Activated T-helper 1 cell treated with anti-CD3 and anti-CD28 coated beads, Interleukin-12 subunit alpha, Interleukin-12 subunit beta, Interleukin-2, Interleukin-4 antibody, amounts not matched to agents 30 ng/mL and 10 ng/mL and 1 ng/mL, durations not matched to agents 14 hours and 24 hours and 36 hours (primary cell): ENCODE measurements at places on chromosomes 1 and 21. TPM values are rescaled to one million over a fixed set of nuclear protein-coding genes. Genes with fewer than 3 reads are reported as not detected.

DNA sequence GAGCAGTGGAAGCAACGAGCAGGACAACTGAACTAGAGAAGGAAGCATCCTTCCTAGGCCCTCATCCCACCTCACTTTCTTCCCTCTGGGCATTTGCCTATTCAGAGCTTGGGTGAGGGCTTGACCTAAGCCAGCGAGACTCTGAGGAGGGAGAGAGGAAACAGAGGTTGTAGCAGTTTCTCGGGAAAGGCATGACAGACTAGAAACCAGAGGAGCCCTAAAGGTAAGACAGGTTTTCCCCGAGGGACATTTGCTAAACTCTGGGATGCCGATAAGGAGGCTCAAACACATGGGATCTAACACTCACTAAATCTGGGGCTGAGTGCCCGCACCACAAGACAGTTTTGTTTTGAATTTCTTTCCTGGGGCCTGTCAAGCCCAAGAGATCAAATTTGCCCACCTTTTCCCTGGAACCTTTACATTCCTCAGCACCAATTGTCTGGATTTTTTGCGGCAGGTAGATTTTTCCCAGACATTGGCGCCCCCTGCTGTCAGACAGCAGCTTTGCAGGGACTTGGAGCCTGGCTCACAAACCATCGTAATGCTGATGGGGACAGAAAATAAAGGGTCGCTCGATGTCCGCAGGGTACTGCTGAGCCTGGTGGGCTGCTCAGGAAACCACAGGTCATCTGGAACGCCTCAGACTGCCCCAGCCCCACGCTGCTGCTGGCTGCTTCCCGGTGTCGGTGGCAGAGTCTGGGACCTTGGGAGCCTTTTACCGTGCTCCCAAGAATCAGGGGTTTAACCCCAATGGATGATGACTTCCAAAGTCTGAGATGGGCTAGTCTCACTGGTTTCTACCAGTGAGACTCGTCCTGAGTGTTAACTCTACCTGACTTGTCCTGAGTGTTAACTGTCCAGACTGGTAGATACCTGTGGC, 23.4 kb upstream of the TSPAN2 start:
- H3K27me3 ChIP-seq = peaks cover 5% of the 10 kb centered on the region
- peak; percentile 20 for DNase-seq
- H3K36me3 ChIP-seq = no peaks in the 10 kb centered on the region
- H3K27ac ChIP-seq = no peak overlapping the region
- H3K4me3 ChIP-seq = no peak overlapping the region

DNA sequence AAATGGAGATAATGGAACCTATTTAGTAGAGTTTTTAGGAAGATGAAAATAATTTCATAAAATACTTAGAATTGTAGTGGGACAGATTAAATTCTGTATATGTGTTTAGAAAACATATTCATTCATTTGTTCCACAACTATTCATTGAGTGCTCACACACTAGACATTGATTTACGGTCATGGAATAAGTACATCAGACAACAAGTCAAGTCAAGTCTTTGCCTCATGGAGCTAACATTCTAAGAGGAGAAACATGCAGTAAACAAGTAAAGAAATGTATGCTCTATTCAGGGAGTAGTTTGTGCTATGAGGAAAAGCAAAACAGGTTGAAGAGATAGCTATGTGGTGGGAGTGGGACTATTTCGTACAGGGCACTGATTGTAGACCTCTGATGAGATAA, 9.0 kb downstream of the BTBD19 start:
- no peak for DNase-seq
- H3K27ac ChIP-seq = peak overlapping the region; percentile 76
- no peaks in the 10 kb centered on the region for H3K27me3 ChIP-seq
- peaks cover 31% of the 10 kb centered on the region for H3K36me3 ChIP-seq

DNA sequence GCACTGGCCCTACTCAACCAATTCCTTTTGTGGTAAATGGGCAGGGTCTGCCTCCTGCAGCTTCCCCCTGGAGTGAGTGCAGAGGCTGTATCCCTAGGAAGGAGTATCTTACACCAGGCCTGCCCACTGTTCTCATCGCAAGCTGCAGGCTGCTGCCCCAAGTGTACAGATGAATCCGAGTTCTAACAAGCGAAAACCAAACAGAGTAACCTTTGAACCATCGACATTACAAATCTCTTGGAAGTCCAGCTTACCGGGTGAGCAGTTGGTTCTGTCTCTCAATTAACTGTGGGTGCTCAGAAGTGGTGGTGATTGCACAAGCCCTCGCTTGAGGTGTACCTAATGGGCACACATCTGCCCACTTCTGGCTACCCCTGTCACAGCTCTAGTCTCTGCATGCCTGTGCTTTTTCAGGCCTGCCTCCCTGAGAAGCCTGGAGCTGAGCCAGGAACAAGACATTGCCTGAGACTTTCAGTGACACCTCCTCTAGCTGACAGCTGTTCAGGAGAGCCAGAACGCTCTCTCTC, 22.7 kb downstream of the INAVA start:
- H3K4me1 ChIP-seq = no peaks in the 10 kb centered on the region
- H3K4me3 ChIP-seq = no peak overlapping the region
- peaks cover 17% of the 10 kb centered on the region for H3K27me3 ChIP-seq
- no peak for DNase-seq
- H3K36me3 ChIP-seq = no peaks in the 10 kb centered on the region

GRCh38 chr1:28508435-28508754, 2.6 kb downstream of the RCC1 start:
- DNase-seq = no peak
- peaks cover 47% of the 10 kb centered on the region for H3K4me1 ChIP-seq
- peaks cover 7% of the 10 kb centered on the region for H3K27me3 ChIP-seq
- H3K4me3 ChIP-seq = peak overlapping the region; percentile 100
- H3K36me3 ChIP-seq = peaks cover 70% of the 10 kb centered on the region

GRCh38 chr1:51899022-51899421, 20.5 kb upstream of the NRDC start:
- DNase-seq = no peak
- no peaks in the 10 kb centered on the region for H3K36me3 ChIP-seq
- H3K27ac ChIP-seq = no peak overlapping the region
- peaks cover 22% of the 10 kb centered on the region for H3K27me3 ChIP-seq
- H3K4me3 ChIP-seq = no peak overlapping the region
- H3K4me1 ChIP-seq = no peaks in the 10 kb centered on the region

DNA sequence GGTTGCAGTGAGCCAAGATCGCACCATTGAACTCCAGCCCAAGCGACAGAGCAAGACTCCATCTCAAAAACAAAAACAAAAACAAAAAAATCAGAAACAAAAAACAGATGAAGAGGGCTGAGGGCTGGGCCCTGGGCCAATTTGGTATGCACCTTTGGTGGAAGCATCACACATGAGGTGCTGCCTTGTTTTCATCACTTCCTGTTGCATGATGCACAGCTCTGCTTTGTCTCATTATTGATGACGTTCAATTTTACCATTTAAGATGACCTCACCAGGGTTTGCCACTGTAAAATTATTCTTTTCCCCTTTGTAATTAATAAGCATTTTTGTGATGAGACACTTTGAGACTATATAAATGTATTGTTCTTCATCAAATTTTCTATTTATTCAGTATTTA, 9.8 kb upstream of the IFNAR2 start:
- no peak for DNase-seq
- no peak overlapping the region for H3K27ac ChIP-seq
- H3K27me3 ChIP-seq = peaks cover 12% of the 10 kb centered on the region

- no peaks in the 10 kb centered on the region for H3K36me3 ChIP-seq
- no peak overlapping the region for H3K27ac ChIP-seq
- H3K4me3 ChIP-seq = no peak overlapping the region
- DNase-seq = no peak
- no peaks in the 10 kb centered on the region for H3K4me1 ChIP-seq
These were observed 1131.4 kb downstream of the PLA2G4A start for GRCh38 chr1:187960125-187960638.

DNA sequence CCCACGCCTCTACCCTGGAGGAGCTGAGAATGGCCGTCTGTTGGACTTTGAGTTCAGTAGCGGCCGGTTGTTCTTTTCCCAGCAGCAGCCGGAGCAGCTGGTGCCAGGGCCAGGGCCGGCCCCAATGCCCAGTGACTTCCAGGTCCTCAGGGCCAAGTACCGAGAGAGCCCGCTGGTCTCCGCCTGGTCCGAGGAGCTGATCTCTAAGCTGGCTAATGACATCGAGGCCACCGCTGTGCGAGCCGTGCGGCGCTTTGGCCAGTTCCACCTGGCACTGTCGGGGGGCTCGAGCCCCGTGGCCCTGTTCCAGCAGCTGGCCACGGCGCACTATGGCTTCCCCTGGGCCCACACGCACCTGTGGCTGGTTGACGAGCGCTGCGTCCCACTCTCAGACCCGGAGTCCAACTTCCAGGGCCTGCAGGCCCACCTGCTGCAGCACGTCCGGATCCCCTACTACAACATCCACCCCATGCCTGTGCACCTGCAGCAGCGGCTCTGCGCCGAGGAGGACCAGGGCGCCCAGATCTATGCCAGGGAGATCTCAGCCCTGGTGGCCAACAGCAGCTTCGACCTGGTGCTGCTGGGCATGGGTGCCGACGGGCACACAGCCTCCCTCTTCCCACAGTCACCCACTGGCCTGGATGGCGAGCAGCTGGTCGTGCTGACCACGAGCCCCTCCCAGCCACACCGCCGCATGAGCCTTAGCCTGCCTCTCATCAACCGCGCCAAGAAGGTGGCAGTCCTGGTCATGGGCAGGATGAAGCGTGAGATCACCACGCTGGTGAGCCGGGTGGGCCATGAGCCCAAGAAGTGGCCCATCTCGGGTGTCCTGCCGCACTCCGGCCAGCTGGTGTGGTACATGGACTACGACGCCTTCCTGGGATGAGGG, 28.5 kb upstream of the SPSB1 start:
- no peak for DNase-seq
- H3K4me3 ChIP-seq = no peak overlapping the region
- no peak overlapping the region for H3K27ac ChIP-seq
- H3K4me1 ChIP-seq = peaks cover 16% of the 10 kb centered on the region
- H3K27me3 ChIP-seq = no peaks in the 10 kb centered on the region

- no peak for DNase-seq
- no peak overlapping the region for H3K4me3 ChIP-seq
- H3K27me3 ChIP-seq = no peaks in the 10 kb centered on the region
- peaks cover 17% of the 10 kb centered on the region for H3K4me1 ChIP-seq
- no peak overlapping the region for H3K27ac ChIP-seq
- peaks cover 7% of the 10 kb centered on the region for H3K36me3 ChIP-seq
These were observed 70.1 kb downstream of the PCBP3 start for GRCh38 chr21:45713613-45714012.

- no peaks in the 10 kb centered on the region for H3K36me3 ChIP-seq
- no peak overlapping the region for H3K27ac ChIP-seq
- H3K4me3 ChIP-seq = no peak overlapping the region
- no peaks in the 10 kb centered on the region for H3K4me1 ChIP-seq
- no peak for DNase-seq
These were observed 21.5 kb downstream of the GNG12 start for GRCh38 chr1:67811781-67812180.

DNA sequence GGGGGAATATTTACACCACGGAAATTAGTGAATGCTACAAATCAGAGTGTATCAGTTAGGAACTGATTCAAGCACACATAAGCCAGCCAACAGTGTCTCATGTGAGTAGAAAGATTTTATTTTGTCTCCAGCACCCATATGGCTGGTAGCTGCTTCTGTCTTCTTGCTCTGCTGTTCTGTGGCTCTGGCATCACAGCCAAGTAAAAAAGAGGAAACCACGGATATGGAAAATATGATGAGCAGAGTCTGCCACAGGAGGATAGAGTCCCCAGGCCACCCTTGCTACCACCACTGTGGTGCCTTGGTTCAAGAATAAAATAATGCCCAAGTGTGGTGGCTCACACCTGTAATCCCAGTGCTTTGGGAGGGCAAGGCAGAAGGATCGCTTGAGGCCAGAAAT, 53.6 kb upstream of the SPOCD1 start:
- H3K4me1 ChIP-seq = peaks cover 14% of the 10 kb centered on the region
- H3K27ac ChIP-seq = no peak overlapping the region
- no peak for DNase-seq
- H3K27me3 ChIP-seq = peaks cover 6% of the 10 kb centered on the region
- H3K4me3 ChIP-seq = no peak overlapping the region

CFHR1 gene
- total RNA-seq = not detected in 2 replicates

AIM2 gene
- total RNA-seq = 49.0 and 52.9 TPM in 2 replicates

NSL1 gene
- total RNA-seq = 40.2 and 44.7 TPM in 2 replicates

TMPRSS15 gene
- total RNA-seq = not detected in 2 replicates

SH2D2A gene
- total RNA-seq = 283 and 286 TPM in 2 replicates

KRTCAP2 gene
- 230 and 238 TPM in 2 replicates for total RNA-seq
